ENCODE measurements at places on chromosomes 11 and 22. TPM values are rescaled to one million over a fixed set of nuclear protein-coding genes. Genes with fewer than 3 reads are reported as not detected.

Gene SYT8
- total RNA-seq: not detected

Gene SCN3B
- not detected for total RNA-seq

Gene KCNE3
- not detected for total RNA-seq

GRCh38 chr22:45493286-45493771 lies 9.4 kb upstream of the FBLN1 start:
- DNase-seq: no peak

GRCh38 chr11:109507836-109508561 lies 86.0 kb downstream of the C11orf87 start:
- no peak for DNase-seq

DNA sequence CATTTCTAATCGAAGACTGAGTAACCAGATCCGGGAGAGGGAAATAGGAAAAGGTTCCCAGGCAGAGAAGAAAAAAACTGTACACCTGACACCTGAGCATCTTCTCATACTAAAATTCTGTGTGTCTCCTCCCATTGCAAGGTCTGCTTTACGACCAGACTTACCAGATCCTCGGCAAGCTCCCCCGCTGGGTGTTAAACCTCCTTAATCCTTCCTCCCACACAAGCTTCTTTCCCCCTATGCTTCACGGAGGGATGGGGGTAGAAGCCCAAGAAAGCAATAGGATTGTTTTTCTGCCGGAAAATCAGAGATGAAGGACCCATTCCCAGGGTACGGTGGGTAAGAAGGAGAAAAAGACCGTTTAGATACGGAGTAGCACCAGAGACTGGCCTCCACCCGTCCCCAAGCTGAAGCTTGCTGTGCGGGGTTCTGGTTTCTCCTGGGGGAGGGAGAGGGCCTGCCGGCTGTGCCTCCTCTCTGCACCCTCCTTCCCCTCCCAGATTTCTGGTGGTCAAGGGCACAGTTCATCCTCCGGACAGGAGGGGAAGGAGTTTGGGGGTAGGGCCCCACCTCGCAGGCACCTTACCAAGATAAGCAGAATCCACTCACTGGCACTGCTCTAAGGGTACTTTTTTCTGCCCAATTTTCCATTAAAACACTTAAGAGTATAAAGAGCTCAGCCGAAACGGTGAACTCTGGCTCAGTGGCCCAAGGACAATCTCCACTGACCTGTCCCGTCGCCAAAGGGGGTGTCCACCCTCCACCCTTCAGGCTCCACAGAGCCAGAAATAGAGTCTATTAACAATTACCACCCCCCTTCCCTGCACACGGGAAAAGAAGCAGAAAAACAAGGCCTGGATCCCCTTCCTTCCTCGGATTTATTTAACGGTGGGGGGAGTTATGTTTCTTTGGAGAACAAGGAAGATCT lies 1.2 kb downstream of the TOB2 start:
- peak; percentile 60 for DNase-seq

Gene FEN1
- total RNA-seq: 123 TPM

Gene MRGPRE
- not detected for total RNA-seq

Gene OR6T1
- total RNA-seq: not detected

GRCh38 chr11:100719809-100720221 lies 32.7 kb downstream of the ARHGAP42 start:
- no peak for DNase-seq

GRCh38 chr11:36210529-36210928 lies 78.7 kb downstream of the COMMD9 start:
- no peak for DNase-seq

DNA sequence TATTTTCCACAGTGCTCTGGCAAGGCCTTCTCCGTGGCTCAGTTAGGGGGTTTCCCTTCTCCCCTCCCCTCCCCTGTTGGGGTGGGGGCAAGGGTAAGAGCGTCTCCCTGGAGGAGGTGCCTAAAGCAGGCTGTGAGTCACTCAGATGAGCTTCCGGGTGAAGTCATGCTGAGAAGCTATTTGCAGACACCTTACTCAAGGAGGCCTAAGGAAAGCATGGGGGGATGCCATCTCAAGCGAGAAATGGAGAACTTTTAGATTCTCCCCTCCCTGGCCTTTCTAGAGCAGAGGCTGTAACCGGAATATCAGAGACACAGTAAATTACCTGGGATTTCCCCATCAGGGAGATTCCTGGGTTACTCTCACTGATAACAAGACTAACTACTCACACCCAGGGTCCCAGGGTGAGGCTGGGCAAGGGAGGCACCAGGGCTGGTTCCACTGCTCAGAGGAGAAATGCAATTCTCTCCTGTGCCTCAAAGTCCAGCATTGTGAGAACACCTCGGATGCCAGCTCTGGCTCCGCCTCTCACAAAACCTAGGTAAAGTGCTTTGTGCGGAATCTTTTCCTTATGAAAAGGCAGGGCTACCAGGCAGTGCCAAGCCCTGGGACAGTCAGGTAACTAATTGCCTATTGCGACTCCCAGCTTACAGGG lies 123.6 kb downstream of the ABTB2 start:
- DNase-seq: peak; percentile 68
